NCI-H1105 (cell line): ENCODE measurements at places on chromosomes 2 and 18.

DNA sequence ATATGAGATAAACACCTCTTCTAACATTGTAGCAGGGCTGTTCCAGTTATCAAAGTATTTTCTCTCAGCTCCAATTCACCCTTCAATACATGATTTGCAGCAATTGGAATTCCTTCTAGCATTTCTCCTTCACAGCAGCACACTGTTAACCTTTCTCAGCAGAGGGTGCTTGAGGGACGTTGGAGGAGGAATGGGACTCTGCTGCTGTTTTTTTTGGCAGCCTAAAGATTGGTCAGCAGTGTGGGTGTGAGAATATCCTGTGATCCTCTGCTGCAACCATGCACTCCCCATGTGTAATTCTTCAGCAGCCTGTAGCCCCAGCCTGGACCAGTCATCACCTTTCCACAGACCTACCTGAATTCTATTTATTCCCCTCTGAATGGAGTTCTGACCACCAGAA, 1708.9 kb upstream of the CELF4 start:
- no peak for DNase-seq

DNA sequence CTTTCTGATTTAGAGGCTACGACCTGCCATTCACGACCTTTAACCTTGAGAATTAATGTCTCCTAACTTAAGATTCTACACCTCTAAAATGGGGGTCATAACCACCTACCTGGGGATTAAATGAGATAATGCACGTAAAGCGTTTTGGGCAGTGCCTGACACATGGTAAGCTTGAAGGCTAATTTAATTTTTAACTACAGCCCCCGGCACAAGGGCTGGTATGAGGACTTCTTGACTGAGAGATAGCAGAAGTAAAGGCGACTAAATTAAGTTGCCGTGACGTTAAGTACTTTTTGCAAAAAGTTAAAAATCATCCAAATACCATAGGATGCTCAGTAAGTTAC, 549 bp downstream of the MRPL35 start:
- DNase-seq, result no peak

GRCh38 chr2:620004-620403, 57.2 kb downstream of the TMEM18 start:
- no peak for DNase-seq

DNA sequence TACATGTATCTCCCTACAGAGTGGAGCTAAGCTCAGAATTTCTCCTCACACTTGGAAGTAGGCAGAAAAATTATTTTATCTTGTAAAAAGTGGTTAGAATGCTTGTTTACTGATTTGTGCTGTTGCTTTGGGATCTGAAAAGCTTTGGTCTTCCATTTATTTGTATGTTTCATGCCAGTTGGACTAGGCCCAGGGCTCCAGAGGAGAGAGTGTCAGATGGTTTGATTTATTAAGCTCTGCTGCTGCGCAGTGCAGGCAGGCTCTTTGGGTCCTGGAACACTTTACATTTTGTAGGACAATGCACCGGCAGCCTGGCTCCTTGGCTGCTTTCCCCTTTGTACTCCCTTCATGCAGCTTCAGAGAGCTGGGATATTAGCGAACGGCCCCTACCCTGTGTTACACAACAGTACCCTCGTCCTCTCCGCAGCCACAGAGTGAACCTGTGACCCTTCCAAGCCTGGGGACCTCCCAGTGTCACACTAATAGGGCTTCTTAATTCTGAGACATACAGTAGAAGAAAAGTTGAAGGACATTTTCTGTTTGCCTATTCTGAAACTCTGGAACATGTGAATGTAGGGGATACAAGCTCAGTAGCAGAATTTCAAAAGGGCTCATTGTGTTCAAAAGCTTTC, 56.7 kb upstream of the EML6 start:
- DNase-seq, result no peak

DNA sequence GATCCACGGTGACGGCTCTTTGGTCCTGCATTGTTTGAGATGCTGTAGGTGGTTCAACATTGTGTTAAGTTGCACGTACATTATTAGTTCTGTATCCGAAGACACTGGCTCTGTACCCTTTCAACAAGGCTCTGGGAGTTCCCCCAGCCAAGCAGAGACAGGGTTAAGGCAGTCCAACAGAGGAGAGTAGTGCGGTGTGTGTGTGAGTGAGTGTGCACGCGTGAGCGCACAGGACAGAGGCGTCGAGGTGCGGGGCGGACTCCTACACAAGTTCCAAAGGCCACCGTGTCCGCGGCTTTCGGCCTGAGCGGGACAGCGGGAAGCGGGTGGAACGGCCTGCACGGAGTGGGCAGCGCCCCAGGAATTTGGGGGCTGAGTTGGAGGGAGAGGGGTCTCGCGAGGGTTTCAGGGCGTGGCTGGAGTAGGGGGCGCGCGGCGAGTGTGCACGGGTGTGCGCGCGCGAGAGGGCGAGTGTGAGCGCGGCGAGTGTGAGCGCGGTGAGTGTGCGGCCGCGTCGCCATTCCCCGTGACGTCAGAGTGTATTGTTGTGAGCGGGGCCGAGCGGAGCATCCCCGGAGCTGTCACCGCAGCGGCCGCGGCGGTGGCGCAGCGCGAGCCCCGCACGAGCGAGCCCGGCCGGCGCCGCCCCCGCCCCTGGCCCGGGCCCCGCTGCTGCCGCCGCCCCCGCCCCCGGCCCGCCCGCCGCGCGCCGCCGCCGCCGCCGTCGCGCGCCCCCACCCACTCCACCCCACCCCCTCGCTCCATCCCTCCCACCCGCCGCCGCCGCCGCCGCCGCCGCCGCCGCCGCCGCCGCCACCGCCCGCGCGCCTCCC, at the start of gene ASXL3:
Gene ASXL3 (plus strand): TSS at position 535 of the 833 bp plus-strand sequence. CDS start 413 bp downstream, outside the sequence.
- DNase-seq, result peak; percentile 34

- peak; percentile 51 for DNase-seq
These were observed 56.7 kb downstream of the CYRIA start for GRCh38 chr2:16608661-16609643.

DNA sequence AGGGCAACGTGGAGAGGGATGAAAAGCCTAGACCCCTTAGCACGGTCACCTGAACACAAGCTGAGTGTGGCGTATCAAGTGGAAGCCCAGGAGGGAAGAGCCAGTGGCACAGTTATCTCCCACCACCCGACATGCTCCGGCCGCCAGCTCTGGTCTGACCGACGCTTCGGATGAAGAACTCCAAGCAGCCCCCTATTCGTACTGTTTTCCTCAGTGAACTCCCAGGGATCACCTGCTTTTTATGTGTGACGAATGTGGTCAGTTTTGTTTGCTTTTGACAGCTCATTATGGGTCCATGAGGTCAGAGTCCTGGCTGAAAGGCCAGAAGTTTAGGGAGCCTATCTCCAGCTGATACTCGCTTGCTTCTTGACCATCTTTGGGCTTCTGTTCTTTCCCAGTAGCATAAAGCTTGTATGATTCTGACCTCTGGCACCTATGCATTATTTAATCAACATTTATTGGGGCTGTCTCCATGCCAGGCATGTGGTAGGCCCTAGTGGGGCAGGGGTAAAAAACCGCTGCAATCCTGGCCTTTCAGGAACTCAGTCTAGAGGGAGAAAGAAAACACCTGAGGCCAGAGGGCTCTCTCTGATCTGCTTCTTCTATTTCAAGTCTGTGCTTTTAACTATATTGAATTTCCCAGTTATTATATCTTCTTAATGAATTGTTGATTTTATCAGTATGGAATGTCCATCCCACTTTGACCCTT, 33.0 kb upstream of the MRPL33 start:
- no peak for DNase-seq

GRCh38 chr2:42659609-42660008, 91.2 kb downstream of the MTA3 start:
- no peak for DNase-seq

DNA sequence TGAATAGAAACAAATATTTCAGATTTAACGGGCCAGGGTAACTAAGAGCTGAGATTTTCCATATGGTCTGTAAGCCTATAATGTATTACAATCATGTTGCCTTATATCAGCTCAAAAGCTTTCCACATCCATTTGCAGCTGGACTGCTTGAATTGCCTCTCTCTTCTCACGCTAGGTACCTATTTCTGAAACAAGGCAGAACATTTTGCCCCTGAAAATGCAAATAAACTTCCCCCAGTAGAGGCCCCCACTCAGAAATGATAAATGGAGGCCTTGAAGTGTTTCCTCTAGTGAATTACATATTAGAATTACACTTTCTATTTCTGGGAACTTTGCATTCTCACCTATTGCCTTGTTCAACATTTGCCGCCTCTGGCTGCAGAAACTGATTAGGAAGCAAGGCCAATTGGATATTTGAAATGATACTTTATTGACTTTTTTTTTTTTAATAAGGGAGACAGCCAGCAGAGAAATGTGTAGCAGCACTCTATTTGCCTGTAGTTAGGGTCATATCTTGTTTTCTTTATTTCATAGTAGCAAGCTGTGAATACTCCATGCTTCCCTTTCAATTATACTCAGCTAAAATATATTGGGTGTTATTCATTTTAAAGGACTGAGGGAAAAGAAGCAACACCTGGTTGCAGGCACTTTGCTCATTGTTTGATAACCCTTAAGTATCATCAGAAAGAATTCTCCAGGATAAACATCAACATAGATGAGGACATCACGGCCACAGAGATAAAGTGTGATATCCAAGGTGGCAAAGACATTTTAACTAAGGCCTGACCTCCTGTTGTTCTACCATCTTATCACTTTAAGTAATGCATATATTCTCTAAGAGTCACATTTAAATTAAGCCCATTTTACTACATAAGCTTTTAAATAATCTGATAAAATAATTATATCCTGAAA, 505.5 kb downstream of the LRRTM4 start:
- no peak for DNase-seq

GRCh38 chr2:59025157-59025757, 784.1 kb upstream of the FANCL start:
- no peak for DNase-seq

DNA sequence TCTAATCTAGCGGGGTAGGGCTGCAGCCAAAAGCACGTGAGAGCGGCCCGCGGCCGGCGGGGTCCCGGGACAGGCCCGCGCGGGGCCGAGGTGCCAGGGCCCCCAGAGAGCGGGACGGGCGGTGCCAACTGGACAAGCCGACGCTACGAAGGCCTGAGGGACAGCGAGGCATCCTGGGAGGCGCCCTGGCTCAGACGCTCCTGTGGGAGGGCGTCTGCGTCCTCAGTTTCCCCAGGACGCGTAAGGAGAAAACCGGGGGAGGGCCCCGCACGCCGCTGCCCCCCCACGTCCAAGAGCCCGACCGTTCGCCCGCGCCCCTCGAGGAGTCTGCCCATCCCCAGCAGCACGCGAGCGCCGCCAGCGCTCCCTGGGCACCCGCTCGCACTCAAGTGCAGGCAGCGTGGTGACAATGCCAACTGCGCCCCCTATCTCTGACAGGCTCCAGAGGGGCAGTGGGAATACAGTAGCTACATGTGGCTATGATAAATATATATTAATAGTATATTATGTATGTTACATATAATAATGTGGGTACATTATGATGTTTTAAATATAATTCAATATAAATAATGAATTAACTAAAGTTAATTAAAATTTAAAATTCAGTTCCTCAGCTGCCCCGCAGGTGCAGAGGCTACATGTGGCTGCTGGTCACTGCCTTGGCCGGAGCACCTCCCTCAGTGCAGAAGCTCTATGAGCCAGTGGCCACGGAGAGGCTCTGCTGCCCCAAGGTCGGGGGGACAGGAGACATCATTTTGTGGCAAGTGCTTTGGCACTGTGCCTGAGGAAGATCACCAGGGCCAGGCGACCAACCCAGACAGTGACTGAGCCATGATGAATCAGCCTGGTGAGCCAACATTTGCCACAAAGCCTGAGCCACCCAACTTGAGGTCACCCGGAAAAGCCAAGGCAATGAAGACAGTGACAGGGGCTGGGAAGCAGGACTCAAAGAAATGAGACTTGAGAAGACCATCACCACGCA, 5.5 kb upstream of the SFT2D3 start:
- no peak for DNase-seq

DNA sequence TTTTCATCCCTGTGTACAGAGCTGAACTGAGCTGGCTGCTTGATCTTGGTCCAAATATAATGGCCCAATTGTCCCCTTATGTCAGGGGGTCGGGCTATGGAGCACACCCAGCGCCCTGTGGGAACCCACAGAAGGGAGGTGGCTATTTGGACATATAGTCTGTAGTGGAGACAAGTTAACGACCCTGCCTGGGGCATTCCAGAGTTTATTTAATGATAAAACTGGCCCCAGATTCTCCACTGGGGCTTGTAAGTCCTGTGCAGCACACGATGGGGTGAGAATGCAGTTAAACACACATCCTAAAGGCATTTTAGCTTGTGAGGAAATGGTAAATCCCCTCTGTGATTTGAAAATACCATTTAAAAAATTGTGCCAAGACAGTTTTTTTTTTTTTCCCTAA, 72.9 kb downstream of the QPCT start:
- no peak for DNase-seq

DNA sequence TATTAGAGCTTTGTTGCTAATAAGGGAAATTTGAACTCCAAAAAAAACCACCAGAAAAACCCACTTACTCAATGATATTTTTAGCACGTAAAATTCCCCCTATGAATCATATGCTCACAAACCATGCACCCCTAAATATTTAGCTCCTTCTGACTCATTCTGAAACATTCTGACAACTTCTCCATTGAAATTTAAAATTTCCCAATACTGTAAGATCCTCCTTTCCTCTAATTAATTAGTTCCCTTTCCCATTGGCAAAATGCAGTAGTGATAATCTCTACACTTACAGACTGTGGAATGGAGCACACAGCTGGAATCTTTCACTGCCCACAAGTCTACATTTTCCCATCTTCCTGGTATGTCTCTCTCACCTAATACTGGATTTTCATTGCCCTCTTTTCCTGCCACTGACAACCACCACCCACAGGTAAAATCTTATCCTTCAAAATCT, 215.8 kb upstream of the ACVR2A start:
- no peak for DNase-seq

GRCh38 chr18:79485788-79486355, 90.1 kb downstream of the NFATC1 start:
- no peak for DNase-seq

- DNase-seq, result no peak
These were observed 664.2 kb downstream of the TDRD15 start for GRCh38 chr2:21787941-21788340.

GRCh38 chr2:222960126-222960525, 91.9 kb upstream of the KCNE4 start:
- DNase-seq, result no peak

DNA sequence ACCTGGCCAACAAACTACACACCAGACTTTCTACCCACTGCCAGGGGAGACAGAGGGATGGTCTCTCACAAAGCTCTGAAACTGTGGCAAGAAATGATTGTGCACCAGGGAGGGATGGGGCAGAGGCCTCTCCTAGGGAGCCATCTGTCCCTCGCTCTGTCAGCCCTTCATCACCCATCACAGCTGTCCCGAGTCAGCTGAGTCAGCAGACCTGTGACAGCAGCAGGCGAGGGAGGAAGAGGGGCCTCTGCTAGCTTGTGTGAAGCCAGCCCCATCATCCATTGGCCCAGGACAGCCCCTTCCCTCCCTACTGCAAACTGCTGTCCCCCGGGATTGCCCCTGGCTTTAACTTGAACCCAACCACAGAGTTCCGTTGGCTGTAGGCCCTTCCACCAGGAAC, 5.0 kb downstream of the SH2D6 start:
- no peak for DNase-seq

GRCh38 chr2:46239175-46239846, 57.9 kb upstream of the EPAS1 start:
- DNase-seq, result no peak
